ENCODE measurements at places on chromosomes 7 and 10. TPM values are rescaled to one million over a fixed set of nuclear protein-coding genes. Genes with fewer than 3 reads are reported as not detected.

The PTN gene
- total RNA-seq = 6.4 TPM

The TEX47 gene
- total RNA-seq = not detected

DNA sequence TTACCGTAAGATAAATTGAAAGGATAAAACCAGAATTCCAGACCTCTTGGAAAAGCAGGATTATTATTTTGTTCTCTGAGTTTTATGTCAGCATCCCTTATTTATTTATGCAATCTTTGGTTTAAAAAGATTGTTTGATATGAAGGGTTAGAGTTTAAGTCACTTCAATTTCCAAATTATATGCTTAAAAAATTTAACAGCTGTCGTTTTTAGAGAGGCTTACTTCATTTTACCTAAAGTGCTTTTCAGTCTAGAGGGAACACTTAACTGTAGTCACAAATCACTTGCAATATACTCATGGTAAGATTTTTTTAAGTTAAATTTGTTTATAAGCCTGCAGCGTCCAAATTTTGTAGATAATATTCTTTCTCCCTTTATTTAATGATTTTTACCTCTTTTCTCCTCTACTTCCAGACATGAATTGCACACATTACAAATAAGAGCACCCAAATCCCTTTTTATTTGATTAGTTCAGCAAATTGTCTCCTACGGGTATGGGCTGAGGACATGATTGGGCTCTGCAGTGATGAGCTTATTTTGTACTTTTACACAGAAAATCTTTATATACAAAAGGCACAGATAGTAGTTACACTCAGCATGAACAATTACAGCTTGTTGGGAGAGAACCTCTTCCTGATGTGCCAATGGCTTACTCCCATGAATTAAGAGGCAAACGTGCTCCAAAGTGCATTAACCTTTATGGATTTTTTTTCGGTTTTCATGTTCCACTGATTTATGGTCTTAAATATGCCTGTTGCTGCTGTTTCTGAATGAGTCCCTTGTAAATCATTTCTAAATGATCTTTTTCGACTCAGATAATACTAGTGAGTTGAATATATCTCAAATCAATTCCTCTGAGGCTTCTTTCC, 319.3 kb upstream of the LRGUK start:
- no peaks in the 10 kb centered on the region for H3K4me1 ChIP-seq
- no peak overlapping the region for H3K27ac ChIP-seq
- H3K36me3 ChIP-seq = no peaks in the 10 kb centered on the region

The ENTPD1 gene
- total RNA-seq = 35.6 TPM

DNA sequence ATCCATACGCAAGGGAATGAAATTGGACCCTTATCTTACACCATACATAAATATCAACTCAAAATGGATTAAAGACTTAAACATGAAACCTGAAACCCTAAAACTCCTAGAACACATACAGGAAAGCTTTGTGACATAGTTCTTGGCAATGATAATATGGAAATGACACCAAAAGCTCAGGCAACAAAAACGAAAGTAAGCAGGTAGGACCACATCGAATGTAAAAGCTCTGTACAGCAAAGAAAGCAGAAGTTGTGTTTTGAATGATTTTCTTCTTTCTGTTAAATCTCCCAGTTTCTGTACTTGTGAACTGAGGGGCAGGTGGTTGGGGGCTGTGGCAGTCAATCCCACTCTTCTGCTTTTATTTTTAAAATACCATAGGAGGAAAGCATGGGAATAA, 368.4 kb upstream of the PODXL start:
- H3K4me3 ChIP-seq = no peak overlapping the region
- no peaks in the 10 kb centered on the region for H3K36me3 ChIP-seq
- H3K27ac ChIP-seq = no peak overlapping the region
- DNase-seq = no peak
- H3K4me1 ChIP-seq = no peaks in the 10 kb centered on the region

GRCh38 chr7:87648316-87648715, 20.1 kb downstream of the RUNDC3B start:
- H3K27ac ChIP-seq = no peak overlapping the region
- no peaks in the 10 kb centered on the region for H3K36me3 ChIP-seq
- no peak overlapping the region for H3K4me3 ChIP-seq
- DNase-seq = no peak

GRCh38 chr7:83532219-83532618, 116.7 kb downstream of the SEMA3E start:
- no peak for DNase-seq
- no peak overlapping the region for H3K4me3 ChIP-seq
- H3K27me3 ChIP-seq = no peaks in the 10 kb centered on the region
- no peak overlapping the region for H3K27ac ChIP-seq
- no peaks in the 10 kb centered on the region for H3K36me3 ChIP-seq

The PALD1 gene
- 3.0 TPM for total RNA-seq

DNA sequence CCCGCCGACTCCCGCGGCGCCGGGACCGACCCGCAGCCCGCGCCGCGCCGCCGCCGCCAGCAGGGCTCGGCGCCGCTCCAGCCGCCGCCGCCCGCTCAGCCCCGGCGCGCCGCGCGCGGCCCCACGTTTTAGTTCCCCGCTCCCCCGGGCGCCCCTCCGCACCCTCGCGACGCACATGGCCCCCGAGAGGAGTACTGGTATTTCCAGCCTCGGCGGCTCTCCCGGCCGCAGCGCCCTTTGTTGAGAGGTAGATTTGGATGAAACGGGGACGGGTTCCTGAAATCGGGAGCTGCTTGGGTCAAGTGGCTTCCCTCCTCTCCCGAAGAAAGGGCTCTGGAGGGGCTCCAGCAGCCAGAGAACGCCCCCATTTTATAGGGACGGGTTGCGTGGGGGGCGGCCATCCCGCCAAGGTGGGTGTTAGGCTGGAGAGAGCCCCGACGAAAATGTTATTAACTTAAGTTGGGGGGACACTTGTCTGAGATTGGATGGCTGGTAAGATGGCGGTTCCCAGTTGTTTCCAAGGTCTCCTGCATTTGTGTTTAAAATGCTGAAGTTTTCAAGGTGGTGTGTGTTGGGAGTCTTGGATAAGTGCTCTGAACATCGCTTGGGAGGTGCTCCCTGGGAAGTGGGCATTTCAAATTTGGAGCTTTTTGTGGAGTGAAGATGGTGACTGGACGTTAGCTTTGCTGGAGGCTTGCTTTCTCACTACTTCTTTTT, 1.2 kb downstream of the BMI1 start:
- DNase-seq = no peak
- peaks cover 31% of the 10 kb centered on the region for H3K27me3 ChIP-seq
- no peaks in the 10 kb centered on the region for H3K36me3 ChIP-seq
- H3K27ac ChIP-seq = peak overlapping the region; percentile 52
- peaks cover 68% of the 10 kb centered on the region for H3K4me1 ChIP-seq

DNA sequence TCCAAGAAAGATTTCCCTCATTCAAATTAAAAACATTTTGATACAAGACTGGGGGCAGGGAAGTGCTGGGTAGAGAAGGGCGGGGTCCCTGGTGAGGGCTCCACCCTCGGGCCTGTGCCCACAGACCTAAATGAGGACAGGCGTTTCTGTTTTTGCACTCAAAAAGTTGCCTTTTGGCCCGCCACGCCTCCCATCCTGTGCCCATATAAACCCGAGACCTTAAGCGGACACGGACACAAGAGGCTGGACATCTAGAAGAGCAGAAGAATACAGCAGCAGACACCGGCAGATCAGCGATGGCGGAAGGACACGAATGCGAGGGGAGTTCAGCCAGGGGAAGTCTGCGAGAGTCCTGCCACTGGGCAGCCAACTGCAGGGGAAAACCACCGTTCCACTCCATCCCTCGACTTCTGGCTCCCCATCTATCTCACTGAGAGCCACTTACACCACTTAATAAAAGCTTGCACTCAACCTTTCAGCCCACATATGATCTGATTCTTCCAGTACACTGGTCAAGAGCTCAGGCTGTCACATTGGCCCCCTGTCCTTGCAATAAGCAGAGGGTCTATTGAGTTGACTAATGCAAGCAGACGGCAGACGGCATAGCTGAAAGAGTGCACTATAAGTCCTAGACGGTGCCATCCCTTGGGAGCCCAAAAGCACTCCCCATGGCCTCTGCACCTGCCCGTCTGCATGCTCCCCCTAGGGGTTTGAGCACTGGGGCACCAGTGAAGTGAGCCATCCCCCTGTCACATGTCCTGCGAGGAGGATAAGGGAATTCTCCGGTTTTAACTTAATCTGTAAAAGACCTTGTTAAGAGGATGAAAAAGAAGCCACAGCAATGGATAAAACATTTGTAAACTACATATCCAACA, 181.8 kb upstream of the PRSS1 start:
- no peak for DNase-seq
- no peak overlapping the region for H3K27ac ChIP-seq
- no peaks in the 10 kb centered on the region for H3K36me3 ChIP-seq
- no peaks in the 10 kb centered on the region for H3K4me1 ChIP-seq

GRCh38 chr7:28722684-28723083, 235.4 kb downstream of the TRIL start:
- DNase-seq = no peak
- no peak overlapping the region for H3K27ac ChIP-seq
- no peak overlapping the region for H3K4me3 ChIP-seq
- H3K27me3 ChIP-seq = no peaks in the 10 kb centered on the region
- H3K4me1 ChIP-seq = no peaks in the 10 kb centered on the region
- no peaks in the 10 kb centered on the region for H3K36me3 ChIP-seq

DNA sequence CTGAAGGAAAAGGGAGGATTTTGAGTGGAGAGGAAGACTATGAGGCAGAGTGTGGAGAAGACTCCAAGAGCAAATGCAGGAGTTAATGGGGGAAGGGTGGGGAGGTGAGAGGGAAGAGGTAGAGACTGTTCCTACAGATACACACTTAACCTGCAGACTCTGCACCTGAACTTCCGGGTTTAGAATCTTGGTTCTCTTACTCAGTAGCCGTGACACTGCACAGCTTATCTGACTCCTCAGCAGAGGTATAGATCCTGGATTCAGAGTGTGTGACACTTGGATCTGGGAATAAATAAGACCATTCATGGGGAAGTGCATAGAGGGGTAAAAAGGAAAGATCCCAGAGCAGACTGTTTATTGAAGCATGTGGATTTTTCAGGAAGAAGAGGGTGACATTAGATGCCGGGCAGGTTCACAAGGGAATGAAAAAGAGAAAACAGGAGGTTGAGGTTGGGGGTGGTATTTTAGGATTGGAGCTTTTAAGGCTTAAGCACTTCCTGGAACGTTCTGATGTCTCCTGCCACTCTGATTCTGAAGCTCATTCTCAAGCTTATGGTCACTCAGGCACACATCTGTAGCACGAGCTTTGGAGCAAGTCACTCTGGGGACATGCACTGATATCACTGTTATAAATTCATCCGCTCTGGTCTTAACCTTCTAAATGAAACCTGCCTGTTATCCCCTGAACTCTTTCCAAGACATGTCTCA, 5.7 kb upstream of the ZC3HAV1L start:
- no peak overlapping the region for H3K4me3 ChIP-seq
- peaks cover 6% of the 10 kb centered on the region for H3K36me3 ChIP-seq
- no peak overlapping the region for H3K27ac ChIP-seq
- no peak for DNase-seq
- H3K4me1 ChIP-seq = peaks cover 9% of the 10 kb centered on the region

DNA sequence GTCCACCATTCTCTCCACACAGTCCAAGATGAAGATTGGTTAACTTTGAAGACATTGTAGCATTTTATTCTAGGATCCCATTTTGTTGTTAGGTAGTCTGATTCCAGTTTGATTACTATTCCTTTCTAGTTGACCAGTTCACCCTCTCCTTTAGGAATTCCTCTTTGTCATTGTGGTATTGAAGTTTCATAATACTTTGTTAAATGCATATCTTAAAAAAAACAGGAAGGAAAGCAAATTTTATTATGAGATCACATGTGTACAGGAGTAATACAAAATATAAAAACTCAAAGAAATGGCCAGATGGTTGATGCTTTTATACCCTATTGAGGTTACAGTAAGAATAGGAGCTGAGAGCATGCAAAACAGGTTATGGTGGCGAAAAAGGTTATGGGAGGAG, 15.5 kb upstream of the SEMA3C start:
- no peaks in the 10 kb centered on the region for H3K36me3 ChIP-seq
- no peak overlapping the region for H3K4me3 ChIP-seq
- no peaks in the 10 kb centered on the region for H3K27me3 ChIP-seq
- H3K27ac ChIP-seq = no peak overlapping the region

DNA sequence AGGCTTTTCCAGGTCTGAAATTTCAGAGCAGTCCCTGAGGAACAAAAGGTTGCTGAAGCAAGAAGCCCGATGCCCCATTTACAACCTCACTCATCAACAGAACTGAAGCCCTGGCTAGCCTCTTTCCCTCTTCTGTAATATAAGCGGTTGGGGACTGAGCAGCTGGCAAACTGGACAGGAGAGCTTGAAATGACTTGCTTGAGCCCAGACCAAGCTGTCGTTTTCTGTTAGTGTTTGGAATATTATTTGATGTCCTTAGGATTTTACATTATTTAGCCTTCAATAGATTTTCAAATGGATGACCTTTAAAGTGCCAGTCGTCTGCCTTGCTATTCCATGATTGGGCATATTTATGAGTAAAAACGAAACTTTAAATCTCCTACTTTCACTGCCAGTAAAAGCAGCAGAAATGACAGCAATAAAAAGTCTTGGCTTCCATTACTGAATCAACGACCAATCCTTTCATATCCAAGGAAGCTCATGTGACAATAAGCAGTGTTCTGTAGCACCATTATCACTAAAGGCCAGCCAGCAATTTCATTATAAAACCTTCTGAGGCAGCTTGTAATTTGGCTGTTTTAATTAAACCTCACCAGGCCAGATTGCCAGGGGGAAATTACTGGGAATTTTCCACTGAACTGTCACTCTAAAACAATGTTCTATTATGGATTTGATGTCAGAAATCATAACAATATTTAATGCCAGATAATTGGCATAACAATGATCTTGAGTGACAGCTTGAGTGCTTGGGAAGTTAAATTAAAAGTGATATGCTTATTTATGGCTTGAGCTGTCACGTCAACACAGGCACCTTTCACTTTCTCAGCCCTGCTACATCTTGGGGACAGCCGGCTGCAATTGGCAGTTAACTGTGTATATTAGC, 85.9 kb downstream of the LSMEM1 start:
- peak overlapping the region; percentile 17 for H3K4me3 ChIP-seq
- no peaks in the 10 kb centered on the region for H3K27me3 ChIP-seq
- no peaks in the 10 kb centered on the region for H3K36me3 ChIP-seq
- peaks cover 21% of the 10 kb centered on the region for H3K4me1 ChIP-seq

GRCh38 chr7:12954380-12955033, 267.1 kb downstream of the ARL4A start:
- H3K4me3 ChIP-seq = no peak overlapping the region
- no peak for DNase-seq
- no peaks in the 10 kb centered on the region for H3K27me3 ChIP-seq
- no peaks in the 10 kb centered on the region for H3K36me3 ChIP-seq
- H3K27ac ChIP-seq = no peak overlapping the region
- H3K4me1 ChIP-seq = no peaks in the 10 kb centered on the region

The WNT16 gene
- not detected for total RNA-seq

GRCh38 chr10:94878649-94879048, 59.8 kb upstream of the CYP2C9 start:
- H3K36me3 ChIP-seq = no peaks in the 10 kb centered on the region
- H3K4me1 ChIP-seq = no peaks in the 10 kb centered on the region
- no peak overlapping the region for H3K27ac ChIP-seq
- no peaks in the 10 kb centered on the region for H3K27me3 ChIP-seq
- no peak for DNase-seq

- H3K36me3 ChIP-seq = no peaks in the 10 kb centered on the region
- H3K27me3 ChIP-seq = no peaks in the 10 kb centered on the region
- no peaks in the 10 kb centered on the region for H3K4me1 ChIP-seq
- no peak overlapping the region for H3K27ac ChIP-seq
Measured at GRCh38 chr7:137266764-137267163, 76.8 kb downstream of the PTN start.

GRCh38 chr7:151924508-151924907, 31.7 kb upstream of the GALNTL5 start:
- no peaks in the 10 kb centered on the region for H3K36me3 ChIP-seq
- no peaks in the 10 kb centered on the region for H3K27me3 ChIP-seq
- peak; percentile 75 for DNase-seq

The KLLN gene
- 0.82 TPM for total RNA-seq

The RBM20 gene
- 2.8 TPM for total RNA-seq

GRCh38 chr10:112952282-112953173, 2.5 kb downstream of the TCF7L2 start:
- DNase-seq = peak; percentile 25
- peak overlapping the region; percentile 61 for H3K4me3 ChIP-seq
- no peaks in the 10 kb centered on the region for H3K27me3 ChIP-seq
- no peaks in the 10 kb centered on the region for H3K36me3 ChIP-seq
